NCI-H524 (cell line): ENCODE measurements at places on chromosomes 3 and 15.

DNA sequence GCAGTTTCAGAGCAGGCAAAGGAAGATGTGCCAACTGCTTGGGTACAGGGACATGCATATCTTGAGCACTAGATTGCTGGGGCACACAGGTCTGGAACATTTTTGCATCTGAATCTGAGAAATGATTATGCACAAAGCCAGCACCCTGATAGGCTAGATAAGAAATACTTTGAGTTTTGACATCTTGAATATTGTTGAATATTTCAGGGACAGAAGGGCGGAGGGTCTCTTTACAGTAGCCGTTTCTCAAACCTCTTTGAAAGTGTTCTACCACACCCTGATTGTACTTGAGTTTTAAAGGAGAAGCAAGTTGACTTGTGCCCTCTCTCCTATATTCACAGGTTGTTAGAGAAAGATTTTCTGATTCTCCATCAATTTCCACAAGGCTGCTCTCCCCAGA, 188.1 kb upstream of the STRIT1 start:
- no peak for DNase-seq

DNA sequence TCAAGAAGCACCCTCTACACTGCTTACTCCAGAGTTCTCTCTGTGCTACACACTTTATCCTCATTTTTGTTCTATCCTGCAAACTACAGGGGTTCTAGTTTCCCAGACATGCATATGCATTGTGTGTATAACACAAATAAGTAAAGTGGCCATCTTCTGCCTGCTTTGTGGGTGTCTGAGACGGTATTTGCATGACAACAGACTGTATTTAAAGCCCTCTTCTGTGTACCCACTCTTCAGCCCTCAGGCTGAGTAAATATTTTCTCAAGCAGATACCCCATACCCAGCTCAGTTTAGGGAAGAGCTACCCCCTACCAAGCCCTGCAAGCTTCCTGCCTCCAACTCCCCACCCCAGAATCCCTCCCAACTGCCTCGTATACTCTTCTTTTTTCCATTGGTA, 31.7 kb downstream of the SYNPR start:
- no peak for DNase-seq

GRCh38 chr15:29560896-29561295, 261.4 kb downstream of the TJP1 start:
- no peak for DNase-seq

DNA sequence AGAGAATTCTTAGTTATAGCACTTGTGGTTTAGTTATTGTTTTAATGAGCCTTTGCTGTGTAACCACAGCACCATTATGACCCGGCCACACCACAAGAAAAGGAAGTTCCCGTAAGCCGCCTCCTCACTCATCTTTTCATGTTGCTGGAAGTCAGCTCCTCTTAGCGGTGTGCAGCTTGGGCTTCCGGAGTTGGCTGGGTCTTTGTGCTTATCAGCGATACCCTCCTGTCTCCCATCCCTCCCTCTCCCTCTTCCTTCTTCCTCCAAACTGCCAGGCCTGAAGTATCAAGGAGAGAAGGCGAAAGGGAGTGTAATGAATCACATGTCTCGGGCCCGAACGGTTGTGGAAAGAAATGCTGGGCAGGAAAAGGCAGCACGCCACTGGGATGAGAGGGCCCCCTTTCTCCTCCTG, 353.5 kb downstream of the MCTP2 start:
- DNase-seq, result no peak

- no peak for DNase-seq
Observed at GRCh38 chr3:32822609-32823498, 5.1 kb downstream of the TRIM71 start.

DNA sequence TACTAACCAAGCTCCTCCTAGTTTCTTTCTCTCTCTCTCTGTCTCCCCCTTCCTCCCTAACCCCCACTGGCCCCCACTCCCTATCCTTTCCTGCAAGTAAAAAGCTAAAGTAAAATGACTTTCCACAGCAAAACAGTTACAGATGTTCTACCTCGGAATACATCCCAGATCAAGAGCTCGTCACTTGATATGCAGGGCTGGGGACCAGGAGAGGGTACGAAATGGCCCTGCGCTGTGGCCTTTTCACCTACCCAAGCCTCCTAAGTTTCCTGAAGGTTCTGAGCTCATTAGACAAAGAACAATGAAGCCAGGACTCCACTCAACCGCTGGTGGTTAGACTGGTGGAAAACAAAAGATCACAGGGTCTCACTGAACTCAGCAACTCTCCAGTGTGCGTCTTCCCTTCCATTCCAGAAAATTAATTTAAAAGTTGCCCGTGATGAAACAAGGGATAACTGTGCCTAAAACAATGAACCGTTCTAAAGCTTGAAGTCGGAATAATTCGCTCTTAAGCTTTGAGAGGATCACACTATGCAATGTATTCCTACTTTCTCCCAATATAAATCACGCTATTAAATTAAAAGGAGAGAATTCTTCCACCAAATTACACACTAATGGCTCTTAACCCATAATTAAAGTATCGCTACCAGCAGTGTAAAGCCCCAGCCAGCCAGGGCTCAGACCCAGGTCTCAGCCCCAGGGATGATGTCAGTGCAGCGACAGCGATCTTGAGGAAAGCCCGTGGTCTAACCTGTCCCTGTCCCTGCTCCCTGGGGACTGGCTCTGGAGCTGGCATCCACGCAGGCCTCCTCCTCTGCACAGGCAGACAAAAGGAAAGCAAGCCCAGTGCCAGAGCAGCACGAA, 5.0 kb downstream of the VGLL4 start:
- DNase-seq, result peak; percentile 43

DNA sequence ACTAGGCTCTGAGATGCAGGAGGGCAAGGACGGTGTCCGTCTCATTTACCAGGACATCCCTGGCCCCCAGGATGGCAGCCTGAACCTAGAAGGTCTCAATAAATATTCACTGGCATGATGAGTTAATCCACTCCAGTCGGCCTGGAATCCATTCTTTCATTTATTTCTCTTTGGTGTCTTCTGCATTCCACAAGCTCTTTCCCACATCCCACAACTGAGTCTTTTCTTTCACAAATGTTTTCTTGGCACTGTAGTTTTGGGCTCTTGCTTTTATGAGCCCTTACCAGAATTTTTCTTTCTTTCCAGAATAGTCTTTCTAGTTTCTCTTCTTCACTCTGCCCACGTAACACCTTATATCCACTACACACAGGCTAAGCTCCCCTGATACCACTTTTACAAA, 778.0 kb downstream of the AGBL1 start:
- no peak for DNase-seq

DNA sequence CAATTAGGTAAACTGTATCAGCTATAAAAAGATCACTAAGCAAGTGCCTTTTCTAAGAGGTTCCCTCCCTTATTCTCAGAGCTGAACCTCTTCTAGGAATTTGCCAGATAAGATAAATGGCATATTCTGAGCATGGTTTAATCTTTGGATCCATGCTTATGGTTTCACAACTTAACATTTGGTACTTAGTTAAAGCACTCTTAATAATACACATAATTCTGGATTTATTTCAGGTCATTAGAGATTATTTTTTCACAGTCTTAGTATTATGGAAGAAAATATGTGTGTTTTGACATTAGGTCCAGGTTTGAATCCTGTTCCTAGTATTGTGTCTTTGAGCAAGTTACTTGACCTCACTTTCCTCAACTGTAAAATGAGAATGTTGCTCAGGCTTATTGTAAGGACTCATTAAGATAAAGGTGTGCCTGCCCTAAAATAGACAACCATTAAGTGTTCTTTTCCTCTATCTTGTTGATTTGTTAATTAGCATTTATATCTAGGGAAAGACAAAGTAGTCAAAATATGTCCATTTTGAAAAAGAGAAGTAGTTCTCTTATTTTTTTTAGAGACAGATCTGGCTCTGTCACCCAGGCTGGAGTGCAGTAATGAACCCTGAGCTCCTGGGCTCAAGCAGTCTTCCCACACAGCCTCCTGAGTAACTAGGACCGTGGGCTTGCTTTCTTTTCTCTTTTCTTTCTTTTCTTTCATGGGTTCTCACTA, 43.4 kb downstream of the TSC22D2 start:
- DNase-seq, result no peak

DNA sequence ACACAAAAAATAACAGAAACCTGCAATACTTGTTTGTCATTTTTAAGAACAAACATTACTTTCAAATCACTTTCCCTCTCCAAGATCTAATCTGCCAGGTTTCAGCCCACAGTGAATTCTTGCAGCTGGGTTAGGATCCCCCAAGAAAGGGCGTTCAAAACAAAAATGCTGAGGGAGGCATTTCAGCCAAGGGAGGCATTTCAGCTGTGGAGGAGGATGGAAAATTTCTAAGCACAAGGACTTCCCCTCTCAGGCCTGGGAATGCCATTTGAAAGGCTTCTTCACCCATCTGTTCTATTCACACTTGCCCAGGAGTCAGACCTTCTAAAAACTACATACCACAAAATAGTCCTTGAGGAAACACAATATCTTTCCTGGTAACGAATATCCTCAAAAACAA, 69.1 kb downstream of the P3H2 start:
- DNase-seq, result peak; percentile 57

GRCh38 chr15:52255008-52255407, 40.6 kb downstream of the MYO5C start:
- no peak for DNase-seq

GRCh38 chr15:37143351-37143750, 43.0 kb upstream of the MEIS2 start:
- no peak for DNase-seq

DNA sequence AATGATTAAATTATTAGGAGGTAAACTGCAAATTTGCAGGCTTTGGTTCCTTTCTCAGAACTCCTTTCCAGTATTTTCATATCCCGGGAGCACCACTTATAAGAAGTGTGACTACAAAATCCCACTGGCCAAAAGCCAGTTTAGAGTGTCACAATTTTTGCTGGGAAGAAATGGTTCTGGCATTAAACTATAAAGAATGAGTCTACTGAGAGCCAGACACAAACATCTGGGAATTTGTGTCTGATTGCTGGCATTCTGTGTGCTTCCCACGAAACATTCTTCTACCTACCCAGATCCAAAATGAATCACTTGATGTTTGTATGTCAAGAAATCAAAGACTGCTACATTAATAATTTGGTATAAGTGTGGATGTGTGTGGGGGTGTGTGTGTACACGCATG, 82.8 kb downstream of the DUT start:
- no peak for DNase-seq

GRCh38 chr3:186207515-186207914, 98.6 kb upstream of the ETV5 start:
- DNase-seq, result no peak

DNA sequence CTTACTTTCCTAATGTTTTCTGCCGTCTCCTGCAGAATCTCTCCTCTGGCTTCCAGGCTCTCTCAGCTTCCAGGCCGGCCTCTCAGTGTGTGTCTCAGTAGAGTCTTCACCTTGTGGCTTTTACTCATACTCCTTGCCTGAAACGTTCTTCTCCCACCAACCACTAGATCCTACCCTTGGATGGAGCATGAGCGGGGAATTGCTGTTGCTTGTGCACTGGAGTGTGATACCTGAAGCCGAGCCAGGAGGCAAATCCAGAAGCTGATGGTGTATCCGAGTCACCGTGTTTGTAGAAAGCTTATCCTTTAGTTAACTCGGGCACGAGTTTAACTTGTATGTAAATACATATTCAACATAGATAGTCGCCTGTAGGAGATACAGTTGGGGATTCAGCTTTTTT, 285.0 kb upstream of the C2CD4B start:
- DNase-seq, result no peak

DNA sequence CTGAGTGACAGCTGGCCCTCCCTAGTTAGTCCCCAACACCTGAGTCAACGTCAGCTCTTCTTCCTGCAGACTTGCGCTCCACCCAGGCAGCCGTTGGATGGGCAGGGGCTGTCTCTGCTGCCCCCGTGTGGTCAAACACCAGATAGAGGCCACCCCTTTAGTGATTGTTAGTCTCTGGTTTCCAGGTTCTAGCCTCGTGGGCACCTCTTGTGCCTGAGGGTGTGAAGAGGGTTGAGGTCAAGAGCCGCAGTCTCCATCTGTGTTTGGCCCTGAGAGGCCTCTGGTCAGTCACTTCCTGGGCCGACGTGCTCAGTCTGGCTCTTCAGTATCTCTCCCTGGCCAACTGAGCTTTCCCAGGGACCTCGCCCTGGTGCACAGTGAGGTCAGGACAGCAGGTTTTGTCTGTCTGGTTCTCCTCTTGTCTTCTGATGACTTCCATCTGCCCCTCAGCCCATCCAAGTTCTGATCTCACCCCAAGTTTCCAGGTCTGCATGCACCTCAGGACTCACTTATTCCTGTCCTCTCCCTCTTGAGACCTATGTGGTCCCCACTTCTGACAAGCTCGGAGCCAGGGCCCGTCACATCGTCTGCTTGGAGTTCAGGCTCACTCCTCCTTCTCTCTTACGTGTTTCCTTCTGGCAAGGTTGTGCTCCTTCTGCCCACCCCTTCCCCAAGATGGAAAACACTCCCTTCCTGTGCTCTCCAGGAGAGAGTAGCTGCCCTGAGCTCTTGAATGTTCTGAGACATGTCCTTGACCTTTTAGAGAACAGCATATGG, 20.9 kb downstream of the CD276 start:
- DNase-seq, result peak; percentile 76

- DNase-seq, result no peak
Observed at GRCh38 chr3:168824107-168824506, 728.4 kb upstream of the GOLIM4 start.

GRCh38 chr3:100830931-100831330, 121.6 kb downstream of the TFG start:
- DNase-seq, result no peak

DNA sequence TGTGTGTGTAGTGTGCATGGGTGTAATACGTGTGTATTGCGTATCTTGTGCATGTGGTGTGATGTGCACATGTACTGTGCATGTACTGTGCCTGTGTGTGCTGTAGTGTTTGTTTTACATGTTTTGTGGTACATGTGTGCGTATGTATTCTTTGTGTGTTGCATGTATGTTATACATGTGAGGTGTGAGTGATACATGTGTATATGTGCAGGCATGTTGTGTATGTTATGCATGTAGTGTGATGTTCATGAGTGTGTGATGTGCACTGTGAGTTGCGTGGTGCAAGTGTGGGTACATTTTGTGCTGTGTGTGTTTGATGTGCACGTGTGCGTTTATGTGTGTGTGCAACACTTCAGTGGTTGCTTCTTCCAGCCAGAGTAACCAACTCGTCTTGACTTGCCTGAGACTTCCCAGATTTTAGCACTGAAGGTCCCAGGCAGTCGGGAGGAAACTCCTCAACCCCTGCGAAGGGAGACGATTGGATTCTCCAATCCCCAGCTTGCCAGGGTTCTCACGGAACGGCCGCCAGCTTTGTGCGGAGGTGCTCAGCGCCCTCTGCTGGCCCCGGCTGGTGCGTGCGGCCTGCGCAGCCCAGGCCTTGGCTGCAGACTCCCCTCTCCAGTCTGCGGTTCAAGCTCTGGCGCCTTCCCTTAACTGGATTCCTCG, 3.6 kb downstream of the GALNT15 start:
- DNase-seq, result no peak

- DNase-seq, result no peak
Observed at GRCh38 chr3:128280481-128281052, 127.3 kb downstream of the EEFSEC start.

DNA sequence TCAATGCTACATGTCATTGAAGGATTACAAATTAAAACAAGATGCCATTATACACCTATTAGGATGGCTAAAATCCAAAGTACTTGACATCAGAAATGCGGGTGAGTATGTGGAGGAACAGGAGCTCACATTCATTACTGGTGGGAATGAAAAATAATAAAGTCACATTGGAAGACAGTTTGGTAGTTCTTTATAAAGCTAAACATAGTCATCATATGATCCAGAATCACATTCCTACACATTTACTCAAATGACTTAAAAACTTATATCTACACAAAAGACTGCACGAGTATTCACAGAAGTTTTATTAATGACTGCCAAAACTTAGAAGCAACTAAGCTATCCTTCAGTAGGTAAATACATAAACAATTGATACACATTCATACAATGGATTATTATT, 147.2 kb downstream of the ISL2 start:
- no peak for DNase-seq

GRCh38 chr15:84991014-84991712, 9.5 kb downstream of the PDE8A start:
- no peak for DNase-seq
